T-cell (primary cell): ENCODE measurements at places on chromosomes 5 and 9. TPM values are rescaled to one million over a fixed set of nuclear protein-coding genes. Genes with fewer than 3 reads are reported as not detected.

DNA sequence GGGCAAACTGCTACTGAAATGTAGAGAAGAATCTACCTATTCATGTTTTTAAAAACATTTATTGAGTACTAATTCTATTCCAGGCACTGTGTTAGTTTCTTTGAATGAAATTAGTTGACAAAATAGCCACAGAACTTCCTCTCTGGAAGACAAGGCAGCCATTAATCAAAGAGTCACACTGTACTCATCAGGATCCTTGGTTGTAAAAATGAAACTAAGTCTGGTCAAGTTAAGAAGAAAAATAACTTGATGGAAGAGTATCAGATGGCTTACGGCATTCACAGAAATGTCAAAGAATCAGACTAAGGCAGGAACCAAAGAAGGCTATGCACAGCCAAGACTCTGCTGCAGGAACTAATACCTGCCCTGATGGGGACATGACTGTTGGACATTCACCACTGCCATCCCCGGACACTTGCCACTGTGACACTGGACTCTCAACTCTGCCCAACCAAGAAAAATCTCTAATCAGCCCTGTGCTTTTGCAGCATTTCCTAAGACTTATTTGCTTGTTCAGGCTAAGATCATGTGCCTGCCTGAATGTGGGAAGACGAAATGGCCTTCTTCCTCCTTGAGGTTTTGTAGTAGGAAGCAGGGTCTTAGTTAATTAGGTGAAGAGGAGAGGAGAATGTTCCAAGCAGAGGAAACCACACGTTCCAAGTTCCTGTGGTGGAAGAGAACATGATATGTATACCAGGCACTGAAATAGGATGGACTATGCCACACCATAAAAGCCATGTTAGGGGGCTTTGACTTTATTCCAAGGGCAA is 23.3 kb upstream of the NDUFB6 start:
- no peaks in the 10 kb centered on the region for H3K4me1 ChIP-seq
- H3K4me3 ChIP-seq, result no peak overlapping the region
- H3K27me3 ChIP-seq, result no peaks in the 10 kb centered on the region
- no peak overlapping the region for H3K27ac ChIP-seq

GRCh38 chr9:18394847-18395351 is 79.1 kb upstream of the ADAMTSL1 start:
- no peak overlapping the region for H3K27ac ChIP-seq
- H3K27me3 ChIP-seq, result no peaks in the 10 kb centered on the region
- H3K36me3 ChIP-seq, result no peaks in the 10 kb centered on the region
- H3K4me3 ChIP-seq, result no peak overlapping the region
- H3K4me1 ChIP-seq, result no peaks in the 10 kb centered on the region
- no peak for DNase-seq

DNA sequence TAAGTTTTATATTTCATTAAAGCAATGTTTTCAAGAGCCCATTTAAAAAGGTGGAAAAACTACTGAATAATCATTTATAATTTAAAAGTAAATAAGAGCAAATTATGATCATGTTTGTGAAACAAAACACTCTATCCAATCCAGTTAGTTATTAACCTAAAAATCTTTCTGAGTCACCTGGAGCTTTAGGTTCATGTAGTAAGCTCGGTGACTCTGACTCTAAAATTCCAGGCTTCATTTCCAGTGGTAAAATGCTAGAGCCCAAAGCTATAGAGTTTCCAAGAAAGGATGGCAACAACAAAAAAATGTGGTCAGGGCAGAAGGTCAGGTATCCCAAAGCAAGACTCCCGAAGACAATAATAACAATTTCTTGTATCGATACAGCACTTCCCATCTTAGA is 76.1 kb upstream of the SPOCK1 start:
- H3K27ac ChIP-seq, result no peak overlapping the region
- H3K27me3 ChIP-seq, result peaks cover 26% of the 10 kb centered on the region

The PPP3R2 gene
- total RNA-seq, result not detected

The PDCD1LG2 gene
- 0.40 TPM for total RNA-seq

GRCh38 chr9:114224247-114224610 is 68.9 kb downstream of the COL27A1 start:
- DNase-seq, result no peak
- no peaks in the 10 kb centered on the region for H3K36me3 ChIP-seq
- H3K4me3 ChIP-seq, result no peak overlapping the region
- H3K4me1 ChIP-seq, result no peaks in the 10 kb centered on the region
- no peak overlapping the region for H3K27ac ChIP-seq
- peaks cover 16% of the 10 kb centered on the region for H3K27me3 ChIP-seq

DNA sequence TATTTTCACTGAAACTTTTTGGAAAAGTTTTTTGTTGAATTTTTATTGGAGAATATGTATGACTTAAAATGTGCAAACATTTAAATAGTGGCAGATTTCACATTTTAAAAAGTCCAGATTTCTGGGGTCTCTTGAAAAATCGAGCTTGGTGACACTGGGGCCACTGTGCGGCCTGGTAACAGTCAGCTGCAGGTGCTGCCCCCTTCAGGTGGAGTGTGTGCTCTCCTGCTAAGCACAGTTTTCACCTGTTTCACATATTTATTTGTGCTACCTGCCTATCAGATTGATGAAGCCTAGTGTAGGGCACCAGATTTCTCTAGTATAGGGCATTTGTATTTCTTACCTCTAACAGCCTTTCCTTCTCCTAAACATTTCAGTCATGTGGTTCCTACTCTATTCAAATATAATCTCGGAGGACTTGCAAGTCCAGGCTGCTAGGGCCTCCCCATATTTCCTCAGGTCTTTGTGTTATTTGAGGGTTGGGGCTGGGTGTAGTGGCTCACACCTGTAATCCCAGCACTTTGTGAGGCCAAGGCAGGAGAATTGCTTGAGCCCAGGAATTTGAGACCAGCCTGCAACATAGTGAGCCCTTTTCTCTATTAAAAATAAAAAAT is 95.8 kb upstream of the KLF9 start:
- DNase-seq, result peak; percentile 4
- H3K4me3 ChIP-seq, result no peak overlapping the region
- no peak overlapping the region for H3K27ac ChIP-seq

DNA sequence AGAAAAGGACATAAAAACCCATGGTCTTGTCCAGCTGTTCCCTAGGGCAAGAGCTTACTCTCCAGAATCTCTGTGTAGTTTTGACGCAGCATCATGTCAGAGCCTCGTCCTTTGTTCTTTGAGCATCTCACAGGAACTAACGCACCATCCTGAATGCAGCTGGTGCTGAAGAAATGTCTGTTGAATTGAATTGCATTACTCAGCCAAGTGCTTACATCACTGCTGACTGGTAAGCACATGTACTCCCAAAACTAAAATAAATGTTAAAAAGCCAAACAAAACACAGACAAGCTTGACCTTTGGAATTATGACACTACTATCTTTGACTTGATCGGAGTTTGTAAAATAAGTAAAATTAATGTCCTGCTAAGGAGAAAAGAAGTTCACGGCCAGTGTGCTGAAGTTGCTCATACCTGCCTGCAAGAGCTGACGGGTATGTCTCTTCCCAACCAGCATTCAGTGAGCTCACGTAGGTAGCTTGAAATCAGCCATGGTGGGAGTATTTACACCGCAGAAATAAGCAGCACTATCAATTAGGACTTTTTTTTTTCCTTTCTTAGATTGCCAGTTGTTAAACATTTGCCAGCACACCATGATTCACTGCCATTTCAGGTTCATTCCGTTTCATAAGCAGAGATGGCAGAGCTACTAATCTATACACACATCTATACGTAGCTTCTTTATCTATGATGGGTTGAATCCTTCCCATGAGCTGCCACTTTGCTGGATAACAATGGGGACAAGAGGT is 310.6 kb upstream of the MSX2 start:
- peaks cover 4% of the 10 kb centered on the region for H3K27me3 ChIP-seq
- H3K27ac ChIP-seq, result no peak overlapping the region
- no peak for DNase-seq
- no peaks in the 10 kb centered on the region for H3K36me3 ChIP-seq

GRCh38 chr5:159096243-159096923 is 3.3 kb downstream of the EBF1 start:
- H3K27ac ChIP-seq, result no peak overlapping the region
- peaks cover 42% of the 10 kb centered on the region for H3K4me1 ChIP-seq
- no peaks in the 10 kb centered on the region for H3K27me3 ChIP-seq
- H3K4me3 ChIP-seq, result no peak overlapping the region
- H3K36me3 ChIP-seq, result no peaks in the 10 kb centered on the region
- DNase-seq, result no peak

- no peak overlapping the region for H3K4me3 ChIP-seq
- no peak overlapping the region for H3K27ac ChIP-seq
- no peaks in the 10 kb centered on the region for H3K36me3 ChIP-seq
Measured at GRCh38 chr5:137218471-137218870, 280.7 kb downstream of the SPOCK1 start.
